ENCODE measurements at places on chromosomes 2 and 18.

GRCh38 chr2:61978522-61978921 lies 73.0 kb downstream of the COMMD1 start:
- DNase-seq = peak; percentile 64

DNA sequence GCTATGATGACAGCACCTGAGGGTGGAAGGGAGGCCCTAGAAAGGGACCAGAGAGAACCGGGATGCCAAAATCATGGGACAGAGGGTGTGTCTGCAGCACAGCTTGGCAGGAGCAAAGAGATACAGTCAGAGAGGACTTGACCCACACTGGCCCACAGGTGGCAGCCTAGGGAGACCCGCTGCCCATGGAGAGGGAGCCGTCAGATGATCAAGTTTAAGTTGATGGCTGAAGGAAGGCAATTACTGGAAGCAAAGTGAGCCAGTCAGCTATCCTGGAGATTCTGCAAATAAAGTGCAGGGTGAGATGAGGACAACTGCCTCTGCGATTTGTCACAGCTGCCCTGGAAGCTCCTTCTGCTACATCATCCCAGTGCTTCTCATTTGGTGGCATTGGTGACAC lies 74.0 kb downstream of the CMPK2 start:
- peak; percentile 20 for DNase-seq

GRCh38 chr2:128619471-128620325 lies 301.0 kb upstream of the HS6ST1 start:
- DNase-seq = no peak

- no peak for DNase-seq
Measured at GRCh38 chr2:216298719-216299495, 73.4 kb downstream of the MARCHF4 start.

DNA sequence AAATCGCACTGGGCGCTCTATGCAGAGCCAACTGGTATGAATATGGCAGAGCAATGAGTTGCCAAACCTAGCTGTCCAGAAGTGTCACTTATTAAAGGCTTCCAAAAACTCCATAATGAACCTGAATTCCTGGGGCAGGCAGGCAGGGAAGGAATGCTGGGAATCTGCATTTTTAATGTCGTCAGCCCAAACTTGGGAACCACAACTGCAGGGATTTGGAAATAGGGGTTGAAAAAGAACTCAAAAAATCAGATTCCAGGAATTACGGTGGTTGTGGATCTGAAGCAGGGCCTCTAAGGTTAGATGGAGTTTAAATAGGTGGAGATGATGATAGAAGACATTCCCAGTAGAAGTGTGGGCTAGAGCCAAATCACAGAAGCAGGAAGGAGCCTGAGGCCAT lies 15.0 kb downstream of the NCKAP5 start:
- DNase-seq = no peak

GRCh38 chr2:1600191-1601066 lies 143.9 kb downstream of the PXDN start:
- no peak for DNase-seq

DNA sequence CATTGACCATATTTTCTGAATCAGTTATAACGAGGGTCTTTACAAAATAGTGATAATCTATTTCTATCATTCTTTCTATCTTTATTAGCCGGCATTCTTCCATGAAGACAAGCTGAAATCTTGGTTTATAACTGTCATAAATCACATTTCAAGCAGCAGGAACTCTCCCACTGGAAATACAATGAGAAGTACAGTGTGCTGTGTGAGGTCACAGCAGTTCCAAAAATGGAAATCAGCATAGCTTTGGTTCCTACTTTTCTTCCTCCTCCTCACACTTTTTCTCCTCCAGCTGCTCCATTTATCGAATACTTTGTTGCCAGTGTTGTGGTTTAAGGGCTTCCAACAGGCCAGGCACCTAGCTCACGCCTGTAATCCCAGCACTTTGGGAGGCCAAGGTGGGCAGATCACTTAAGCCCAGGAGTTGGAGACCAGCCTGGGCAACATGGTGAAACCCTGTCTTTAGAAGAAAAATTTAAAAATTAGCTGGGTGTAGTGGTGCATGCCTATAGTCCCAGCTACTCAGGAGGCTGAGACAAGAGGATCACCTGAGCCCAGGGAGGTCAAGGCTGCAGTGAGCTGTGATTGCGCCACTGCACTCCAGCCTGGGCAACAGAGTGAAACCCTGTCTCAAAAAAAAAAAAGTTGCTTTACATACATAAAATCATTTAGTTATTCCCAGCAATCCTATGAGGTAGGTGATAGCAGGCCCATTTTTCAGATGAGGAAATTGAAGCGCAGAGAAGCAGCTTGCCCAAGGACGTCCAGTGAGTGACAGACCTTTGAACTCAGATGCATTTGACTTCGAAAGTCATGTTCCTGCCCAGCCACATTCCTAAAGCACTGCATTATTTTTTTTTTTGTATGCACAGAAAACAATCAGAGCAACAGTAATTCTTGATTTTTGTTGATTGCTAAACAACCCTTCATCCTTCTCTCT lies 34.0 kb upstream of the GPR55 start:
- no peak for DNase-seq

DNA sequence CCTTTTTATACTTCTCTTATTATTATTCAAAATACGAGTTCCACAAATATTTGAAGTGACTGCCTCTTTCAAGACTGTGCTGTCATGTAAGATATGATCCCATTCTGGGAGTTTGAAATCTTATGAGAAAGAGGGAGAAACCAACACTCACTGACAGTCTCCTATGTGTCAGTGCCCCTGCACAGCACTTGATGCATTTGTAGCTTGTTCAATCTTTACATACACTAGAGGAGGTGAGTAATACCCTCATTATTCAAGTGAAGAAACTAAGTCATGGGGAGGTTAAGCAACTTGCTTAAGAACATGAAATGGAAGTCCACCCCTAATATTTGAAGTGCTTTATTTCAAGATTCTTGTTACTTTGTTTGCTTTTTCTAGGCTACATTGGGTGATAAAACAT lies 459.5 kb upstream of the FANCL start:
- no peak for DNase-seq

GRCh38 chr2:156405586-156405985 lies 30.6 kb upstream of the GPD2 start:
- peak; percentile 21 for DNase-seq

GRCh38 chr18:79379251-79379905 lies 16.4 kb upstream of the NFATC1 start:
- no peak for DNase-seq

GRCh38 chr2:191345788-191346187 lies 100.6 kb downstream of the MYO1B start:
- DNase-seq = no peak

GRCh38 chr2:1971124-1971523 lies 226.8 kb upstream of the PXDN start:
- no peak for DNase-seq

DNA sequence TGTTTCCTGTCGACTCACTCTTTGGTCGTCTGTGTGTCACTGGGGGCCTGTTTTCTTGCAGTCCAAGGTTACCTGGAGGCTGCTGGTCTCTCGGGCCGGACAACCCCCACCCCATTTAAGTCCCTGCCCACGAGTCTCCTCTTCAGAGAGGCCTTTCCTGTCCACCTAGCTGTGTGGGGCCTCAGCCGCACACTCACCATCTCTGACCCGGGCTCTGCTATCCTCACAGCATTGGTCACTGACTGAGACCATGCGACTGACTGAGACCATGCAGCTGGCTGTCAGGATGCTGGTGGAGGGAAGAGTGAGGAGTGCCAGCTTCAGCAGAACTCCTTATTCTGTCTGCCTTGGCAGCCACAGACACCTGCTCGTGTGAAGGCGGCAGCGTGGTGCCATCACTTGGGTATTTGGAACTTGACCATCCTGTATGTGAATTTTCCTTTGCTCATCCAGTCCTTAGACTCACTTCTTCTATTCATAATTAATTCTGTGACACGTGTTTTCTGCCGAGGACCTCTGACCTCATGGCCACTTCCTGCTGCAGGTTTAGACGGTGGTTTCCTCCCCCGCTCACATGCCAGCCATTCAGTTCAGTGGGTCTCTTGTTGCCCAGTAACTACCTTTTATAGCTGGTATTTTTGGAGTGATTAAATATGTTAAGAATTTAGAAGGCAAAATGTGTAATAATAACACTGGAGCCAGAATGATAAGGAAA lies 47.5 kb upstream of the ASB1 start:
- DNase-seq = no peak

- peak; percentile 63 for DNase-seq
Measured at GRCh38 chr2:100246163-100247145, 75.8 kb downstream of the LONRF2 start.

GRCh38 chr18:59631583-59632181 lies 65.5 kb downstream of the CCBE1 start:
- peak; percentile 10 for DNase-seq

DNA sequence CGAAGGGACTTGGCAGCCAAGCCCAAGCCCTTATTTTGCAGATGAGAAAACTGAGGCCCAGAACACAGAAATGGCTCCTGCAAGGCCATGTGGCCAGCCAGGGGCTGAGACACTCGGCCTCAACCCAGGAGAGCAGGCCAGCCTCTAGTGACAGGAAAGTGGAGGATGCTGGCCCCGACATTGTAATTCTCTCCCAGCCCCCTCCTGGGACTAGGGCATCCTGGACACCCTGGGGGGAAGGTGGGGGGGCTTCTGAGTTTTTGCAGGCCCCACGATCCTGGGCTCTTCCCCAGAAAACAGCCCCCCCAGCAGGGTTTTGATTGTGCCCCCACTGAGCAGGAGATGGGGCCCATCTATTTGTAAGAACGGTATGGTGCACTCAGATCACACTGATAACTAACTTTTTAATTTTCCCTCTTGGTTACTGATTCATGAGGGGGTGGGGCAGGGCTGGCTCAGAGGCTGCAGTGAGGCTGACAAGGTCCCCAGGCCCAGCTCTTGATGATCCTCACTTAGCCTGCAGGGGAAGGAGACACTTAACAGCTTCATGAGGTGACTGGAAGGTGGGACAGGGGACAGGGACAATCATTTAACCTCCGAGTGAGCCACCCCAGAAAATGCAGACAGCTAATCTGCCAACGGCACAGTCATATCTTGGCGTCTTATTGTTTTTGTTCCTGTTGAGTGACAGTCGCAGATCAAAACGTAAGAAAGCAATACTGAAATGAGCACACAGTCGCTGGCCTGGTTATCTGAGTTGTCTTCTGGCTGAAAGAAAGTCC lies 18.9 kb downstream of the SMAD7 start:
- no peak for DNase-seq

- no peak for DNase-seq
Measured at GRCh38 chr2:231353469-231353868, 42.0 kb upstream of the B3GNT7 start.

DNA sequence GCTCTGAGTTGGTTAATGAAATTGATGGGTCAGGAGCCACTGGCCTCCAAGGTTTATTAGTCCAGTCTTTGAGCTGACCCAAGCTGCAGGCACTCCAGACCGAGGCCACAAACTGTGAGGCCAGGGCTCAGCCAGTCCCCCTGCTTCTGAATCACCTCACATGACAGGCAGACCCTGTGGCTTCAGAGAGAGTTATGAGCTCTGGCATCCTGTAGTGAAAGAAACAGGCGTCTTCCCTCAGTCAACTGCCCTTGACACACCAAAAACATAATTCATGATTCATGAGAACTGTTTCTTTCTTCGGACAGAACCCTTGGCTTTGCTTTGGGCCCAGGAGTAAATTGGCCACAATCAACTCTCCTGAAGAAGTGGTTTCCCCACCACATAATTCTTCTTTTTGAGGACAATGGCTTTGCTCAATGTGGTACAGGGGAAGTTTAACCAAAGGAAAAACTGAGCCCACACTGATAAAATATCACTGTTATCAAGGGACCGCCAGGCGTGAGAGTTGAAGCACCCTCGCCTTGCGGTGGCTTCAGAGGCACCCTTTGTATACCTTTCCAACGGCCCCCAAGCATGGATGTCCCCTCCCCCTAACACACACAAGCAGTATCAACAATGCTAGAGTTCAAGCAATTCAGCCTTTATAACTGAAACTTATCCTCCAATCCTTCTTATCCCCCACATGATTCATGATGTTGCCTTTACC lies 226.9 kb downstream of the CYRIA start:
- DNase-seq = peak; percentile 94

GRCh38 chr2:203811491-203812221 lies 55.9 kb upstream of the CTLA4 start:
- DNase-seq = peak; percentile 28

DNA sequence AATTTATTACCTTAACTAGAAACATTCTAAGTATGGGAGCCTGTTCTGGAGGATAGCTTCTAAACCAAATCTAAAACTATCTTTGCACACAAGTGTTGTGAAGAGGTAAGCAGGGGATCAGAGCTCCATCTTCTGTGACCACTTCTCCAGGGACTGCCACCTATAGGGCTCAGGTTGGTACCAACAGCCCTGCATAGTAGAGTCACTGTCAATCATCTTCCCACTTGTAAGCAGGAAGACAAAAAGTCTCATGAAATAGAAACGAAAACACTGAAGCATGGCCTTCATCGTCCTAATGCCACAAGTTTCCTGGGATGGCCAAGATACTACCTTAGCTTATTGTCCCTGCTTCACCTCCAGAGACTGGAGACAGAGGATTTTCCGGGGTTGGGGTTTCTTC lies 43.8 kb downstream of the KANSL3 start:
- no peak for DNase-seq

- DNase-seq = no peak
Measured at GRCh38 chr2:23828986-23829385, 97.9 kb downstream of the ATAD2B start.

GRCh38 chr2:126895336-126895735 lies 3.4 kb upstream of the TEX51 start:
- no peak for DNase-seq

- peak; percentile 80 for DNase-seq
Measured at GRCh38 chr2:70984576-70985282, 6.3 kb downstream of the ANKRD53 start.

- DNase-seq = peak; percentile 64
Measured at GRCh38 chr2:222613715-222614331, 42.1 kb downstream of the FARSB start.

DNA sequence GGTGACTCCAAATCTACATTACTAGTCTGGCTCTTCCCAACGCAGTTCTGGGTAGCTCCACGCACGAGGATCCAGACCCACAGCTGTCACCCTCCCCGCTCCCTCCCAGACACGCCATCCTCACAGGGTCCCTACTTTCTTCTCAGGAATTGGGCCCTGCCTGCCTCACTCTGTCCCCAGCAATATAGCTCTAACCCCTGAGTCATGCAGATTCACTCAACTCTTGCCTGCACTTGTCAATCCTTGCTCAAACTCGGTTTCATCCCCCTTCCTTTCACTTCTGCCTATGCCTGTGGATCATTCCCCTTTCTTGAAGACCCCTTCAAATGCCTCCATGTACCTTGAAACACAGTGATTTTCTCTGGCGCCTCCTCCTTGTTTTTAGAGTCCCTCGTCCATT lies 5.0 kb downstream of the ST8SIA5 start:
- no peak for DNase-seq

GRCh38 chr2:132366421-132367180 lies 50.0 kb upstream of the GPR39 start:
- DNase-seq = no peak

- DNase-seq = no peak
Measured at GRCh38 chr2:151237422-151238025, 24.1 kb downstream of the RBM43 start.

GRCh38 chr2:161063157-161063945 lies 96.9 kb upstream of the TANK start:
- DNase-seq = peak; percentile 76

- peak; percentile 35 for DNase-seq
Measured at GRCh38 chr2:144659731-144660275, 139.9 kb upstream of the ZEB2 start.

GRCh38 chr2:60466161-60466702 lies 87.2 kb downstream of the BCL11A start:
- DNase-seq = no peak

GRCh38 chr2:219122202-219122980 lies 38.2 kb downstream of the NHEJ1 start:
- DNase-seq = peak; percentile 29

GRCh38 chr2:106158871-106159270 lies 35.2 kb downstream of the UXS1 start:
- DNase-seq = no peak

GRCh38 chr2:238146884-238147544 lies 8.5 kb downstream of the KLHL30 start:
- no peak for DNase-seq
